ENCODE measurements at places on chromosomes 12 and 14.

DNA sequence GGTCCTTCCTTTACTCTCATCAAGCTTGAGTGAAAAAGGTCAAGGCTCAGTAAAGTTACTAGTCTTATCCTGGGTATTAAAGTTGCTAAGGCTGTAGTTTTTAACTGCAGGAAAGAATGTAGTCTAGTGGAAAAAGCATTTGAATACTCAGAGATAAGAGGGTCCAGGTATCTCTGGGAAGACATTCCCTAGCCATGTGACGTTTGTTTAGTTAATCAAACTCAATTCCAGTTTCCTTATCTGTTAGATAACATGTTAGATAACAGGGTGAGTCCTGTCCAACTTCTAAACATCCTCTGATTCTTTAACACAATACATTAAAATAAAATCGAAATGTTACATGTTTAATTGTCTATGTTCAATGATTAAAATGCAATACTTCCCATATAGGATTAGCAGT lies 720.7 kb upstream of the LMO3 start:
- no peak for DNase-seq

GRCh38 chr14:31320216-31320615 lies 100.1 kb downstream of the HEATR5A start:
- peak; percentile 4 for DNase-seq

GRCh38 chr14:102532204-102532658 lies 22.7 kb upstream of the ANKRD9 start:
- DNase-seq, result no peak

- DNase-seq, result no peak
These were observed 435.0 kb downstream of the NRXN3 start for GRCh38 chr14:78605025-78605762.

DNA sequence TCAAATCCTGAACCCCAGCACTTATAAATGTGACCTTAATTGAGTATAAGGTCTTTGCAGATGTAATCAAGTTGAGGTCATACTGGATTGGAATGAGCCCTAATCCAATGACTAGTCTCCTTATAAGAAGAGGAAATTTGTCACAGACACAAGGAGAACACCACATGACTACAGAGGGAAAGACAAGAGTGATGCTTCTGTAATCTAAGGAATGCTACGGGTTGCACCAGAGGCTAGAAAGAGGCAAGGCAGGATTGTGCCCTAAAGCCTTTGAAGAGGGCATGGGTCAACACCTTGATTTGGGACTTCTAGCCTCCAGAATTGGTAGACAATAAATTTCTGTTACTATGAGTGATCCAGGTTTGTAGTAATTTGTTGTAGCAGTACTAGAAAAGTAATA lies 135.0 kb downstream of the FOXG1 start:
- no peak for DNase-seq

All from muscle of back (tissue), 13 donors.